Fibroblast of the conjunctiva (primary cell): ENCODE measurements at places on chromosomes 11 and 22.
A peak's percentile ranks its signal among the peaks of the same experiment; 100 is the strongest.

DNA sequence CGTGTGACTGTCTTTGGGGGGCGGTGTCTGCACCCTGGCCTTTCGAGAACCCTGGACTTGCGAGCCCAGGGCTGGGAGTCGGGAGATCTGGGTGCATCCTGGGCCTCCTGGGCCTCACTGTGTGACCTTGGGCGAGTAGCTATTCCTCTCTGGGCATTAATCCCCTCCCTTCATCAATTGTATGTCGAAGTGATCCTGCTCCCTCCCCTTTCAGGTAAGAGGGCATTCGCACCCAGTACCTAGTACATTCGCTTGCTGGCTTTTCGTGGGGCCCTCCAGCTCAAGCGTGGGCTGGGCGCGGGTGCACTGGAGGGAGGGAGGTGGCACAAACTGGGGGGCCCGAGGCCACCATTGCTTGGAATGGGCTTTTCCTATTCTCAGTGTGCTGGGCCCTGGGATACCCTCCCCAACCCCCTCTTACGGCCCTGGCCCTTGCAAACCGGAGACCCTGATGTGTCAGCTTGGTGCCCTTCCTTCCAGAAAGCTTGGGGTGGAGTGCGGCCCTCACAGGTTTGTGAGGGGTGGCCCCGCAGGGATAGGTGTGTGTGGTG, 530 bp downstream of the USP35 start:
- no peak for DNase-seq

DNA sequence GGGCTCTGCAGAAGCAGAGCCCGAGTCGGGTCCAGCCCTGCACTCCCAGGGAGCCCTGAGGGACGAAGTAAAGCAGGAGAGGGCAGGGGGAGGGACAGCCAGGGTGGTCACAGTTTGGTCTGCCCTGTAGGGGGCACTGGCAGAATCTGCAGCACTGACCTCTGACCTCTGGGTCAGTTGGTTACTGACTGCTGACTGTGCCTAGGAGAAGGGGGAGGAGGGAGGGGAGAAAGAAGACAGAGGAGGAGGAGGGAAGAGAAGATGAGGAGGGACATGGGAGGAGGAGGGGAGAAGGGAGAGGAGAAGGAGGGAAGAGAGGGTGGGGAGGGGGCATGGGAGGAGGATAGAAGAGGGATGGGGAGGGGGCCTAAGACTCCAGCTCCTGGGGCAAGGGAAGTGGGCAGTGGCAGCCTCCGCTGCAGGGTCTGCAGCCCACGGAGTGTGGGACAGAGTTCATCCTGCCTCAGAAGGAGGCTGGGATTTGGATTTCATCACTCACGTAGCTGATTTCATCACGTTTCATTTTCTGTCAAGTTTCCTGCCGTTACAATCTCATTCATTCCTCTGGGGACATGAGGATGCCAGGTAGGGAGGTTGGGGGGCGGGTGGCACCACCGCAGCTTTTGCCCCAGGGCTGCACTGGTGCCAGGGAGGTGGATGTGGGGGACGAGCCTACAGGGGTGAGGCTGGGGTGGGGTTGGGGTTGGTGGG, 55.2 kb downstream of the FLRT1 start:
- peak; percentile 83 for DNase-seq

- DNase-seq = no peak
Measured at GRCh38 chr11:61065955-61066638, 36.2 kb upstream of the CD5 start.

GRCh38 chr11:110912437-110912836, 200.2 kb upstream of the ARHGAP20 start:
- no peak for DNase-seq

- no peak for DNase-seq
Measured at GRCh38 chr11:125394296-125394695, 101.8 kb downstream of the FEZ1 start.

- peak; percentile 36 for DNase-seq
Measured at GRCh38 chr11:87878373-87878825, 296.8 kb downstream of the RAB38 start.

GRCh38 chr11:1934335-1935155, 12.6 kb upstream of the MRPL23 start:
- DNase-seq = no peak

DNA sequence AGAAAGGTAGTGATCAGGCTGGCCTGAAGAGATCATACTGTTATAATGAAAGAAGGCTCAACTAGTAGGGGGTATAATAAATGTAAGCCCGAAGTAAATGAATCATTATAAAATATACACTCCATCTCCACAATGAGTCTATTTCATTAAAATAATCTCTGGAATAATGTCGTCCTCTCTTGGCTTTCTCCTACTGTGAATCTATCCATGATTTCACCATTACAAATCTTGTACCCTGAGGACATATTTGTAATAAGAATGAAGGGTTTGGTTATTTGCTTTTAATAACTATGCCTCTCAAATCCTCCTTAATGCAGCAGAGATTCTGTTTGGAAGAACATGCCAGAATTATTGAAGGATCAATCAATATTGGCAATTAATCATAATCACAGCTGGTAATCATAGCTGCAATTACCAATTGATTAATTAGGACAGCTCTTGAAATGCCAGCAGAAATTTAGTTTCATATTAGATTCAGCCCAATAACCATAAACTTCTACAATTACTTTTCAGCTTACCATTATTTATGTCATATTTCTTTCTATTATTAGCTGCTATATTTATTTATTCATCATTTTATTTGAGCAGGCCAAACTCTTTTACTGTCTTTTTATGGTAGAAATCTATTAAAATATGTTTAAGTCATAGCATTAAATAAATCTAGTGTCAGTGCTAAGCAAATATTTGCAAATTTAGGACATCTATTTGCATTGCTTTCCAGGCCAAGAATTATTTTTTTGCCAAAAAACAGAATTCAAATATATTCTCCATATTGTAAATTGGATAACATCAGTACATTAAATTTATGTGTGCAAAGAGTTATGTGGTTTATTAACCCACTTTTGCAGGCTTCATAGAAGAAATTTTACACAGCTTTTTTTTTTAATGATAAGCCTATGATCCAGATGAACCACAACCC, 588.4 kb upstream of the LRRC4C start:
- no peak for DNase-seq

DNA sequence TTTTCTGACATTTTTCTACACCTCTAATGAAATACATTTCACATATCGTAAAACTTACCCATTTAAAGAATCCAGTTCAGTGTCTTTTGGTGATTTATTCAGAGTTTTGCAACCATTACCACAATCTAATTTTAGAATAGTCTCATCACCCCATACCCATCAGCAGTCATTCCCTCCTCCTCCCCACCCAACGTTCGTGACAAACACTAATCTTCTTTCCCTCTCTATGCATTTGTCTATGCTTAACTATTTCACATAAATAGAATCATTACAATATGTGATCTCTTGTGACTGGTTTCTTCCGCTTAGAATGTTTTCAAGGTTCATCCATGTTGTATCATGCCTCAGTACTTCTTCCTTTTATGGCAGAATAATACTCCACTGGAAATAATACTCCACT, 9.5 kb downstream of the TTC28 start:
- DNase-seq = no peak

DNA sequence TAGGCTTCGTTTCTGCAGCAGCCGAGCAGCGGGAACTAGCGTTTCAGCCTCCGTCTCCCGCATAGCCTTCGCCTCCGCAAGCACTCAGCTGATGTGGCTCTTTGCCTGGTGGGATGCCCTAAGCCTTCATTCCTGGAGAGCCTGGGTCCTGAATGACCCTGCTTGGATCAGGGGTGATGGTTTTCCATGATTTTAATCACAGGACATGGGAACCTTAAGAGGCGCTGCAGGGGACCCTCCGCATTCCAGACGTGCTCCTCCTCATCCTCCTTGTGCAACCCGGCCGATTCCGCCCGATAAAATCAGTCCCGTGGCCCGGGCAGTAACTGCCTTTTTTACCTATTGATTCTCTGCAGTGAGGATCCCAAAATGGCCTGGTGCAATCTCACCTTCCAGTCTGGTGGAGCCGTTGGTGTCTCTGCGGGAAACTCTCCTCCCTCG, 8.2 kb downstream of the C11orf21 start:
- DNase-seq = no peak

GRCh38 chr11:30346068-30346688, 23.3 kb downstream of the ARL14EP start:
- peak; percentile 56 for DNase-seq

DNA sequence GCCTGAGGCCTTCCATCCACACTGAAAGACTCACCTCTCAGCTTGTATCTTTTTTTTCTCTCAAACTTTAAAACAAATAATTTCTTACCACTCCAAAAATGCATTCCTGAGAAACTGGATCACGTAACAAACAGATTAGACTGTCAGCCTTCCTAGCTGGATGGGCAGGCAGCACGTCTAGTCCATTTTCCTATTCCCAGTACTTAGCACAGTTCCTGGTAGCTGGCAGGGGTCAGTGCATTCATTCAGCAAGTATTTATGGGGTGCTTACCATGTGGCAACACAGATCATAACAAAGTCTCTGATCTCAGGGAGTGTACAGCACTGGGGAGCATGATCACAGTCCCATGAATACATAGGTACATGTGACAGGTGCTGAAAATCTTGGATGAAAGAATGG, 89.6 kb downstream of the UBASH3B start:
- no peak for DNase-seq

GRCh38 chr22:45163099-45163450, 650 bp upstream of the NUP50 start:
- DNase-seq = no peak

DNA sequence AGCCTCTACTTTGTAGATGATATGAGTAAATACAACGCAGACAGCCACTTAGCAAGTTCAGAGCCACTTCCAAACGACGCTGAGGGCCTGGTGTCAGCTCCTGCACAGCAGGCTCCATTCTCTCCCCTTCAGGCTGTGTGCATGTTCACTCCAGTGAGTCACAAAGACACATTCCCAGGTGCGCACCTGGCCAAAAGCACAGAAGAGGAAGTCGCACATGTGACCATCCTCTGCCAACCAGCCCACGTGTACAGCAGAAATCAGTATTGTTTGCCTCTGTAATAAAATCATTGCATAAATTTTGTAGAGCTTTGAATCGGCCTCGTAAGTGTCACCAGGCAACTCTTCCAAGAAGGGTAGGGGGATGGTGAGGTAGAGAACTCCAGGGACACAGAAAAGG, 19.5 kb upstream of the TPH1 start:
- DNase-seq = no peak
